ENCODE measurements at places on chromosomes 2 and 18.

DNA sequence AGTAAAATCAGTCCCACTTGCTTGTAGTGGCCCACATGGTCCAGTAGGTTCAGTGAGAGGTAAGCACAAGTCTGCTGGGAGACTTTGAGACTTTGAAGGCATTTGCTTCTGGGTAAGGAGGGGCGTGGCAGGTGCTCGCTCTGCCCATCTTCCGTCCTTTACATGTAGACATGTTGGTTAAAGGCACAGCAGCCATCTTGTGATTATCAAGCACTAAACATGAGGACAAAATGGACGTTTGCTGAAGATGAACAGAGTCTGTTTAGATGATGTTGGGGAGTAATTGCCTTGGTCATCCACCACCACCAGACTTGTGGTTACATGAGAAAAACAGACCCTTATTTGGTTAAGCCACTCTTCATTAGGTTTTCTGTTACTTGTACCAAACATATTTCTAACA lies 252.8 kb upstream of the PARD3B start:
- no peak for DNase-seq

- no peak for DNase-seq
Measured at GRCh38 chr2:28381225-28382180, 11.2 kb upstream of the FOSL2 start.

DNA sequence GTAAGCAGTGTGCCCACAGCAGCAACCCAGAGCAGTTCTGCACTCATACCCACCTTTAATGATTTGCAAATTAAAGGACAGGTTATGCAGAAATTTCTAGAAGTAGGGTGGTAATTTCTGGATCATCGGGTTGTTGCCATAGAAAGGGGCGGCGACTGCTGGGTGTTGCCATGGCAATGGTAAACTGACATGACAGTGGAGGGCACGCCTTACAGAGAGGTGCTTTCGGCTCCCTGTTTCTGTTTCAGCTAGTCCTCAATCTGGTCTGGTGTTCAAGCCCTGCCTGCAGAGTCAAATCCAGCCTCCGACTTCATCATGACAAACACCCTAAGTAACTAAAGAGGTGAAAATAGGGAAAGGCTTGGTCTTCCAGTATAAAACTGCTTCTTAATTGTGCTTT lies 667.7 kb downstream of the SOCS6 start:
- DNase-seq, result no peak

GRCh38 chr2:29241955-29242565 lies 126.8 kb downstream of the CLIP4 start:
- no peak for DNase-seq

- DNase-seq, result no peak
Measured at GRCh38 chr2:174444761-174445160, 42.1 kb downstream of the GPR155 start.

DNA sequence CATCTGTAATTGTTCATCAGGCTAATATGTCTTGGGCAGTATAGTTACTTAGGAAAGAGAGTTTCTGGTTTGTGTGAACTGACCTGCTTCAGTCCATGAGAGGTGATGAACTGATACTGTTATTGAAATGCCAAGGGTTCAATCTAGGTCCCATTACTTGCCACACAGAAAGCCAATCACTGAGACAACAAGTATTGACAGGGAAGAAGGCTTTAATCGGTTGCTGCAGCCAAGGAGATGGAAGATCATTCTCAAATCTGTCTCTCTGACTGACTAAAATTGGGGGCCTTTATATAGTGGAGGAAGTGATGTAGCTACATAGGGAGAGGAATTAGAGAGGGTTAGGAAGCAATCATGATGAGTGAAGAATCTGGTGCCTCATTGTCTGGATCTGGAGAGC lies 19.9 kb upstream of the FAM98A start:
- DNase-seq, result no peak

GRCh38 chr2:222916229-222917197 lies 55.7 kb downstream of the ACSL3 start:
- no peak for DNase-seq

- no peak for DNase-seq
Measured at GRCh38 chr2:203399031-203399430, 70.8 kb downstream of the ABI2 start.

DNA sequence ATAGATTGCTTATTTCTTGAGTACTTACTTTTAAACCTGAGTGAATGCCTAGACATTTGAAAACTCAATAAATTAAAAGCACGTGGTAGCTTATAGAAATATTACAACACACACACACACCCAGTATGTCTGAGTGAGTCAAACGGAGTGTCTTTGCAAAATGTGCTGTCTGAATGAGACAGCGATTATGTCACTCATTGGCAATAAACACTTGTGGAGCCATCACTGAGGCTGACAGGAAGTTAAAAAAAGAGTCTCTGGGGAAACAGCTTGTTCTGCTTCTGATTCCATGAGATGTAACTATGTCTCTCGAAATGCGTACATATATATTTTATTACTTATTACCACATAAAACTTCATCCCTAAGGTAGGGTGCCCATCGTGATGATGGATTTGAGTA lies 22.3 kb upstream of the VPS4B start:
- no peak for DNase-seq

DNA sequence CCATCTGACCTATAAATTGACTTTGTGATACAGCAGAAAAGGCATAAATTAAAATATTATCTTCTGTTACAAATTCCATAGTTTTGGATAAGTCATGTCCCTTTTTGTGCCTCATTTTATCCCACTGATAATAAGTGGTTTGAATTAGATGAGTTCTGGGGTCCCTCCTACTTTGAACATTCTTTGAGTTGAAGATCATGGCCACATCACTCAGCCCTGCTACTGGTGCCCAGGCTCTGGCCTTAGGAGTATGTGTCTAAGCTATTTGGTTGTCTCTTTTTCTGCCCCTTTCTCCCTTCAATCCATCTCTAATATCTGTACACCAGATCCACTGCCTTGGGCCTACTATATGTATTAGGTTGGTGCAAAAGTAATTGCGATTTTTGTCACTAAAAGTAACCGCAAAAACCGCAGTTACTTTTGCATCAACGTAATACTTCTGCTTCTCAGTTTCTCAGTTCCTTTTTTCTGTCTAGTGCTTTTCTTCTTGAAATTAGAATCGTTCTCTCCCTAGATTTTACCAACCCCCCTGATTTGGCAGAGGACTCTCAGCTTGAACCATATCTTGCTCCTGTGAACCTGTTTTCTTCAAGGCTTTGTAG lies 362.5 kb upstream of the TNP1 start:
- DNase-seq, result no peak

GRCh38 chr2:217409949-217410680 lies 550.3 kb upstream of the TNP1 start:
- no peak for DNase-seq

All from NCI-H1092 (cell line).